T-helper 2 cell treated with Interferon-gamma antibody and Interleukin-4, amounts not matched to agents 5 μg/mL and 100 μg/mL, for 36 hours (primary cell): ENCODE measurements at places on chromosomes 1 and 21.
A peak's percentile ranks its signal among the peaks of the same experiment; 100 is the strongest.

GRCh38 chr1:55262822-55263221 is 47.7 kb upstream of the USP24 start:
- no peak overlapping the region for H3K27ac ChIP-seq
- no peak for DNase-seq
- H3K27me3 ChIP-seq = peaks cover 20% of the 10 kb centered on the region
- no peak overlapping the region for H3K4me3 ChIP-seq

GRCh38 chr1:160101717-160102522 is 3.5 kb upstream of the IGSF8 start:
- DNase-seq = no peak
- H3K4me3 ChIP-seq = no peak overlapping the region
- H3K36me3 ChIP-seq = no peaks in the 10 kb centered on the region
- H3K27me3 ChIP-seq = peaks cover 2% of the 10 kb centered on the region

DNA sequence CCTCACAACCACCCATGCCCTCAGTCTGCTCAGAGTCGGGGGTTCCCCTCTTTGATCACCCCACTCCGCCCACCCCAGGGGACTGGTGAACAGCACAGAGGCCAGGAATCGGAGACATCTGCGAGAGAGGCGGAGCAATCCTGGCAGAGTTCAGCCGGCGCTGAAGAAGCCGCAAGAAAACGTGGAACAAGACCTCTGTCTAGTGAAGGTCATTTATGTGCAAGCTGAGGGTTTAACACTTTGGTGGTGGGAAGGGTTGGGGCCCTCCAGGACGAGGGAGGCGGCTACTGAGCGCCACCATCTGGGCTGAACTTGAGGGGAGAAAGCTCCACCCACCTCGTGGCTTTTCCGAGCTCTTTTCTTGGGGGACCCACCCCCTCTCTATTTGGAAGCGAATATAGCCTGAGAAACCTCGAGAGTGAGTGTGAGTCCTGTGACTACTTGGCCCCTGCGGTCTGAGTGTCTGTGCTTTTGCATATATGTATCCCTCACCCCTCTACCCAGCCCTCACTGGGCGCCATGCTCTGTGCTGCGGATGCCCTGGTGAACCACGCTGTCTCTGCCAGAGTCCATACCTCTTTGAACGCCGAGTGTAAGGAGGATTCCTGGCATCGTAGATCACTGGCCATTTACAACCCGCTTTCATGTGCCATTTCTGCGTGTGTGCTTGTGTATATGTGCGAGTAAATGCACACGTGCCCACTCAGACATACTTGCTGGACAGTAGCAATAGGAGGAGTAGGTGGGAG is 1.2 kb upstream of the EPHA10 start:
- H3K27ac ChIP-seq = no peak overlapping the region
- no peaks in the 10 kb centered on the region for H3K36me3 ChIP-seq
- H3K4me1 ChIP-seq = peaks cover 4% of the 10 kb centered on the region
- peaks cover 65% of the 10 kb centered on the region for H3K27me3 ChIP-seq
- DNase-seq = no peak

GRCh38 chr1:240973875-240974274 is 361.9 kb upstream of the GREM2 start:
- H3K36me3 ChIP-seq = no peaks in the 10 kb centered on the region
- H3K27ac ChIP-seq = no peak overlapping the region
- no peak overlapping the region for H3K4me3 ChIP-seq

- no peaks in the 10 kb centered on the region for H3K27me3 ChIP-seq
- no peak for DNase-seq
- peaks cover 29% of the 10 kb centered on the region for H3K36me3 ChIP-seq
- H3K27ac ChIP-seq = no peak overlapping the region
- peaks cover 33% of the 10 kb centered on the region for H3K4me1 ChIP-seq
Observed at GRCh38 chr21:32733356-32733755, 5.5 kb upstream of the SYNJ1 start.

- peaks cover 4% of the 10 kb centered on the region for H3K4me1 ChIP-seq
- no peak overlapping the region for H3K4me3 ChIP-seq
- no peak overlapping the region for H3K27ac ChIP-seq
- DNase-seq = no peak
- no peaks in the 10 kb centered on the region for H3K27me3 ChIP-seq
Observed at GRCh38 chr1:241611063-241611462, 29.1 kb downstream of the CHML start.

- no peaks in the 10 kb centered on the region for H3K4me1 ChIP-seq
- DNase-seq = no peak
- H3K4me3 ChIP-seq = no peak overlapping the region
Observed at GRCh38 chr1:239538239-239538988, 152.0 kb downstream of the CHRM3 start.

GRCh38 chr1:67190410-67190809 is 24.2 kb downstream of the IL23R start:
- peaks cover 19% of the 10 kb centered on the region for H3K4me1 ChIP-seq
- H3K27me3 ChIP-seq = no peaks in the 10 kb centered on the region

- H3K4me1 ChIP-seq = no peaks in the 10 kb centered on the region
- H3K36me3 ChIP-seq = no peaks in the 10 kb centered on the region
- peaks cover 2% of the 10 kb centered on the region for H3K27me3 ChIP-seq
Observed at GRCh38 chr1:47919113-47919833, 77.9 kb downstream of the TRABD2B start.

- no peak for DNase-seq
- no peak overlapping the region for H3K27ac ChIP-seq
- no peaks in the 10 kb centered on the region for H3K4me1 ChIP-seq
- peaks cover 2% of the 10 kb centered on the region for H3K27me3 ChIP-seq
- no peak overlapping the region for H3K4me3 ChIP-seq
Observed at GRCh38 chr1:185774394-185774793, 40.2 kb downstream of the HMCN1 start.

DNA sequence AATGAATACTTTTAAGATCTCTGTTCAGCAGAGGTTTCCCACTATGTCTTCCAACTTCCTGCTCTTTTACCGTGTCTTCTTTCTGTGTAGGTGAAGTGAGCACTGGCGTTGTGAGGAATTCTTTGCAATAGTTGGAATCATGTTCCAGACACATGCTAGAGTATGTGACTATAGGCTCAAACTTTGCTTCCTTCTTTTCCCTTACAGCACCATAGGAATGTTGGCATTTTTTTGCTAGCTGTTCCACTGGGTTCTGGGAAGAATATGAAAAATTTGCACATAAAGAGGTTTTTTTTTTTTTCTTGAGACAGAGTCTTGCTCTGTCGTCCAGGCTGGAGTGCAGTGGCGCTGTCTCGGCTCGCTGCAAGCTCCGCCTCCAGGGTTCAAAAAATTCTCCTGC is 15.7 kb upstream of the HUNK start:
- no peaks in the 10 kb centered on the region for H3K4me1 ChIP-seq
- no peak overlapping the region for H3K27ac ChIP-seq
- no peak for DNase-seq
- no peaks in the 10 kb centered on the region for H3K36me3 ChIP-seq
- no peak overlapping the region for H3K4me3 ChIP-seq
- H3K27me3 ChIP-seq = no peaks in the 10 kb centered on the region

GRCh38 chr1:209758400-209758799 is 2.5 kb downstream of the TRAF3IP3 start:
- peak overlapping the region; percentile 79 for H3K27ac ChIP-seq
- peaks cover 66% of the 10 kb centered on the region for H3K4me1 ChIP-seq
- H3K27me3 ChIP-seq = no peaks in the 10 kb centered on the region
- peaks cover 78% of the 10 kb centered on the region for H3K36me3 ChIP-seq
- DNase-seq = no peak

- no peaks in the 10 kb centered on the region for H3K4me1 ChIP-seq
- no peaks in the 10 kb centered on the region for H3K36me3 ChIP-seq
- no peaks in the 10 kb centered on the region for H3K27me3 ChIP-seq
- DNase-seq = no peak
- H3K4me3 ChIP-seq = no peak overlapping the region
- H3K27ac ChIP-seq = no peak overlapping the region
Observed at GRCh38 chr1:242006976-242007375, 8.1 kb upstream of the MAP1LC3C start.

- peak overlapping the region; percentile 88 for H3K4me3 ChIP-seq
- peak overlapping the region; percentile 29 for H3K27ac ChIP-seq
- DNase-seq = peak; percentile 37
- H3K27me3 ChIP-seq = no peaks in the 10 kb centered on the region
- peaks cover 65% of the 10 kb centered on the region for H3K4me1 ChIP-seq
Observed at GRCh38 chr1:145960468-145961108, 2.8 kb upstream of the LIX1L start.
